ENCODE measurements at places on chromosomes 13 and 19. TPM values are rescaled to one million over a fixed set of nuclear protein-coding genes. Genes with fewer than 3 reads are reported as not detected.
A peak's percentile ranks its signal among the peaks of the same experiment; 100 is the strongest.

GRCh38 chr19:56725829-56726424 lies 54.4 kb upstream of the ZNF835 start:
- no peak for DNase-seq

GRCh38 chr13:25214491-25215252 lies 42.6 kb upstream of the AMER2 start:
- DNase-seq = no peak

- no peak for DNase-seq
Observed at GRCh38 chr13:35954207-35954560, 177.0 kb downstream of the DCLK1 start.

- peak; percentile 53 for DNase-seq
Observed at GRCh38 chr19:10289167-10289835, 451 bp upstream of the ICAM5 start.

GRCh38 chr13:101569807-101570206 lies 117.3 kb downstream of the ITGBL1 start:
- DNase-seq = no peak

DNA sequence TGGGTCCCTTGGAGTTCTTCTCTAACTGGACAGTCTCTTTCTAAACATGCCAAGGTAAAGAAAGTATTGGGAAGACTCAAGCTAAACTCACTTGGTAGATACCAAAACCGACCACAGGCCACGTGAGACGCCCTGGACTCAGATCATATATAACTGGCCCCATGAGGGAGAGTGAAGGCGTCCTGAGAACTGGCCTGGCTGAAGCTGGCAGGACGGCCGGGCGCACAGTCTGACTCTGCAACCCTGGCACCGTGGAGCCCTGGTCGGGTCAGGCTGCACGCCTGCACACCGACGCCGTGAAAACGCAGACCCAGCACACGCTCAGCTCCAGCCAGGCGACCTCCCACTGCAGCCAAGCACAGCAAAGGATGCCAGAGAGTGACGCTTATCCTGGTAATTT lies 122.5 kb upstream of the SPACA7 start:
- DNase-seq = no peak

DNA sequence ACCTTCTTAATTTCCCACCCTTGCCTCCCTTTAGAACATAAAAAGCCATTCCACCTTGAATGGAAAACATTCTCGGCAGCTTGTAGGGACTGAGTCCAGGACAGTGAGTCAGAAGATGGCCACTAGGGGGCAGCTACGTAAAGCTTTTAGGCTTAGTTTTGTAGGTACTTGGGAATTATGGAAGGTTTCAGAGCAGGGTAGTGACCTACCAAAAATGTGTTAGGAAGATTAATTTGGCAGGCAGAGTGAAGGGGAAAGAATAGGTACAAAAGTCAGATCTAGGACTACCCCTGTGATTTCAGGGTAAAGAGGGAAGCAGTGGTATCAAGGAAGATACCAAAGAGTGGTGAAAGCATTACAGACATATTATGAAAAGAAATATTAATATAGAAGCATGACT lies 198.4 kb downstream of the NDFIP2 start:
- DNase-seq = peak; percentile 53

- DNase-seq = no peak
Observed at GRCh38 chr19:35585848-35586247, at the start of gene PMIS2. Gene PMIS2 (plus strand): TSS chr19:35586173. CDS start chr19:35586260, 87 bp downstream.

DNA sequence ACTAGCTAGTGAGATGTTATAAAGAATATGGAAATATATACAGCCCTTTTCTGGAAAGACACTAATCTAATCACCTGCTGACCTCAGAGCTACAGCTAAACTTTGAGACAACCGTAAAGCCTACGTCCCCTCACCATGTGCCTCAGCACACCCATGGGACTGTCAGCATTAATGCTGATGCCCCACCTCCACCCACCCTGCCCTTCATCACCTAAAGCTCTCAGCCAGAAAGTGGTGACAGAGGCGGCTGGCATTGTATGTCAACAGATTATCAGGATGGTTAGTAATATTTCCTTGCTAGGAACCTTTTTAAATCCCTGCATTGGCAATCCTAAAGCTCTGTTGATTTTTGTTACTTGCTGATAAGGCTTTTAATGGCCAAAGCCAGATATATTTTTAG lies 1177.9 kb downstream of the DIAPH3 start:
- DNase-seq = no peak

- DNase-seq = no peak
Observed at GRCh38 chr13:60959427-60959826, 456.2 kb downstream of the PCDH20 start.

DNA sequence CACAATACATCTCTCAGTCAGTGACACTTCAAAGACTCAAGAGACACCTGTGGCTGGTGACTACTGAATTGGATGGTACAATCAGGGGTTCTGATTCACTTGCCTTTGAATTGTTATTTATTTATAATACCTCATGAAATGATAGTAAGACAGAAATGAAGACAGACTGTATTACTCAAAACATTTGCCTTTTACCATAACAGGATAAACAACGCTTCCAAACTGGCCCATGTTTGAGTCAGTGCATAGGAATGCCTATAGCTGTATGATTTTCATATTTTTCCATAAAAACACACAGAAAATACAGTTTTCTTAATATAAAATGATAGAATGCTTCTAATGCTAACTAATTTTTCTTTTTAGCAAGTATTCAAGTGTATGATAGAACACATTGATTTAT lies 59.5 kb upstream of the FGF14 start:
- no peak for DNase-seq

MCOLN1 gene
- total RNA-seq = 1.9 TPM

MISP3 gene
- total RNA-seq = 5.4 TPM

DZIP1 gene
- total RNA-seq = 36.9 TPM

SLC1A5 gene
- total RNA-seq = 62.9 TPM

RNF113B gene
- total RNA-seq = not detected

SPTBN4 gene
- total RNA-seq = 0.11 TPM

ZNF540 gene
- 0.40 TPM for total RNA-seq

PDX1 gene
- total RNA-seq = 0.07 TPM

ZNF224 gene
- total RNA-seq = 14.0 TPM

ZNF600 gene
- total RNA-seq = 14.5 TPM

EID2B gene
- 3.6 TPM for total RNA-seq
